Activated effector memory CD4-positive, alpha-beta T cell treated with anti-CD3 and anti-CD28 coated beads, Interleukin-2, amount 50 U/mL, for 16 hours (primary cell): ENCODE measurements at places on chromosomes 16 and 17.

DNA sequence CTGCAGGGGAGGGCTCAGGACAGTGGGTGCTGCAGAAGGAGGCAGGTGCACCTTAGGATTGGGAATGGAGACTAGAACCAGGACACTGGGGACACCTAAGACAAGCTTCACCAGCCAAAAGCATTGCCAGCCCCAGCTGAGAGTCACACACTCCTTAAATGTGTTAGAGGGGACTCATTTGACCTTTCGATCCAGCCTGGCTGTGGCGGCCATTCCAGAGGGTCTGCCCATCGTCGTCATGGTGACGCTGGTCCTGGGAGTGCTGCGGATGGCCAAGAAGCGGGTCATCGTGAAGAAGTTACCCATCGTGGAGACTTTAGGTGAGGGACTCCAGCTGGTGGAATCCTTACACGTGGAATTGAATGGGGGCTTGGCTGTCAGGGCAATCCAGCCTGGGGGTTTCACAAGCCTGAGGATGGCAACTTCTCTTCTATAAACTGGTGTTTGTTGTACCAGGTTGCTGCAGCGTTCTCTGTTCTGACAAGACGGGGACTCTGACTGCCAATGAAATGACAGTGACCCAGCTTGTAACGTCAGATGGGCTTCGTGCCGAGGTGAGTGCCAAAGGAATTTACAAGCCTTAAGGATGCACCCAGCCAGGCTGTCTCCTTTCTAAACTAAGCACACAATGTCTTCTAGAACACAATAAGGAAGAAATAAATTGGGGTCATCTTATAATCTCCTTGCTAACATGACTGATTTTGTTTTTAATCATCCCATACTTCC, 65.3 kb downstream of the MEAK7 start:
- no peak for DNase-seq

- DNase-seq: peak; percentile 45
Measured at GRCh38 chr17:36498560-36499300, 12.2 kb downstream of the ZNHIT3 start.

- DNase-seq: peak; percentile 63
Measured at GRCh38 chr16:50267151-50267631, 840 bp downstream of the ADCY7 start.

DNA sequence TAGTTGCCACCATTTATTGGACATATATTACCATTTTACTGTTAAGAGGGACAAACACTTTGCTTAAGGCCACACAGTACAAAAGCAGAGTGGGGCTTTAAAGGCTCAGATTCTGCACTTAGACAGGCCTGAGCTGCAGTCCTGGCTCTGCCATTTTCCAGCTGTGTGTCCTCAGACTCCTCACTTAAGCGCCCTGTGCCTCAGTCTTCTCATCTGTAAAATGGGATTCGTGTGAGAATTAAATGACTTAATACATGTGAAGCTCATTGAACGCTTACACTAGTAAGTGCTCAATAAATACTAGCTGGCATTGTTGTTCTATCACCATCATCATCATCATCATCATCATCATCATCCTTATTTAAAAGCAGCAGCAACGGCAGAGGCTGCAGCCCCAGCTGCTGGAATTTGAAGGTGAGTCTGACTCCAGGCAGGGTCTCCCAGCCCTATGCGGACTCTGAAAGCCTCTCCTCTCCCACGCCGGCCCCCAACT, 445 bp upstream of the CACNG5 start:
- DNase-seq: no peak

- no peak for DNase-seq
Measured at GRCh38 chr17:77436058-77436442, 295.3 kb downstream of the SEC14L1 start.

GRCh38 chr17:48440669-48441068, 10.7 kb upstream of the SKAP1 start:
- DNase-seq: no peak

DNA sequence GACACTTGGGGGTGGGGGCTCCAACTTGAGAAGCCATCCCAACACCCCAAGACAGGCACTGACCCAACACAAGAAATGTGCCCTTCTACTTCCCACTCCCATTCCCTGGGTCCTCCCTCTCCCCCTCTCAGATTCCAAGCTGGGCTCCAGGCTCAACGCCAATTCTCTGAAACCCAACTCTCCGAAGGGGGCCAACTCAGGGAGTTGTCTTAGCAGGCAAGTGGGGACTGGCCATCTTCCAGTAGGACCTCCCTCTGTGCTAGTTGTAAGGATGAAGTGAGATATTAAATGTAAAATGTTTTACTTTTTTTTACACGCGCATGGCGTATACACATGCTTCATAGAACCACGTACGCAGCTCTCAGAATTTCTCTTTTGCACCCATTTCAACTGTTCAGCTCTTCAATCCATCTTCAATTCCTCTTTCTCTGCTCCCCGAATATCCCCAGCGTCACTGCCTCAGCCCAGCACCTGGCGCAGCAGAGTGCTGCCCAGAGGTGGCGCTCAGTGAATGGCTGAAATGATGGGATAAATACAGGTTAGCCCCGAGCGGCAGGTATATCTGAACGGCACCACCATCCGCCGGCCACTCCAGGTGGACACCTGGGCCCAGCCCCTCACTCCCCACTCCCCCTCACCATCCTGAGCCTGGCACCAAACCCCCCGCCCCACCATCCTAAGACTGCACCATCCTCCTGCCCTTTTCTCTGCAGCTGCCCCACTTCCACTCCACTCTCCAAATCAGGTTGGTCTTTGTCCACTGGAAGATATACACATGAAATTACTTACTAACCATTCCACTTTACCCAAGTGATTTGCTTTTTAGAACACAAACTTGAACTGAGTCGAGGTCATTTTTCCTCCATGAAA, 43.9 kb upstream of the TNRC6C start:
- DNase-seq: no peak

GRCh38 chr17:50799582-50799981, 32.3 kb upstream of the ANKRD40CL start:
- DNase-seq: no peak

DNA sequence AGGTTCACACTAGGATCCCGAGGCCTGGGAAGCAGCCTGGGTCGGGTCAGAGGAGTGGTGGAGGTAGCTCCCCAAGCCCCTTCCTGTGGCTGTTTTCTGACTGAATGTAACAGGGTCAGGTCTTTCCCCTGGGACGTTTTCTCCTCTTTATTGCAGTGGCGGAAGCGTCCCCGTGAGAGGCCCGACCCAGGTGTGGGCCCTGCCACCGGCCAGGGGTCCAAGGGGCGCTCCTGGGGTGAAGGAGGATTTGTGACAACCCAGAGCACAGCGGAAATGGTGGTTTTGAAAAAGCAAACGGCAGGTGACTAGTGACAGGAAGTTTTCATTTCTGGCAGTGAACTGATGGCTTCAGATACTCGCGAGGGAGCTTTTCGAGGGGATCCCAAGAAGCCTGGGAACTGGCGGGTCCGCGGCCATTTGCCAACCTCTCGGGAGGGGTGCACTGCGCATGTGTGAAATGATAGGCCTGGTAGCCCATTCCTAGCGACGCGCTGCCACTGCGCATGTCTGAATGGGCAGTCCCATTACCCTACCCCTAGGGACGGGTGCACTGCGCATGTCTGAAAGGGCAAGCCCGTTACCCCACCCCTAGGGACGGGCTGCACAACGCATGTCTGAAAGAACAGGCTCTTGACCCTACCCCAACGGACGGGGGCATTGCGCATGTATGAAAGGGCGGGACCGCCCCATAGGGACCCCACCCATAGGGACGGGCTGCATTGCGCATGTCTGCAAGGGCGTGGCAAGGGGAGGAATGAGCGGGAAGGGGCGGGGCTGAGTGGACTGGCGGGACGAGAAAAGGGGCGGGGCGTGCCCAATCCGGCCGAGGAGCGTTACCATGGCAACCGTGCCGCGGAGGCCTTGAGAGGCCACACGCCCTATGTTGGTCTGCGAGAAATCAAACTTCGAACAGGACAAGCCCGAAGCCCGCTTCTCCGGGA, 1747.9 kb downstream of the TP53TG3F start:
- no peak for DNase-seq

DNA sequence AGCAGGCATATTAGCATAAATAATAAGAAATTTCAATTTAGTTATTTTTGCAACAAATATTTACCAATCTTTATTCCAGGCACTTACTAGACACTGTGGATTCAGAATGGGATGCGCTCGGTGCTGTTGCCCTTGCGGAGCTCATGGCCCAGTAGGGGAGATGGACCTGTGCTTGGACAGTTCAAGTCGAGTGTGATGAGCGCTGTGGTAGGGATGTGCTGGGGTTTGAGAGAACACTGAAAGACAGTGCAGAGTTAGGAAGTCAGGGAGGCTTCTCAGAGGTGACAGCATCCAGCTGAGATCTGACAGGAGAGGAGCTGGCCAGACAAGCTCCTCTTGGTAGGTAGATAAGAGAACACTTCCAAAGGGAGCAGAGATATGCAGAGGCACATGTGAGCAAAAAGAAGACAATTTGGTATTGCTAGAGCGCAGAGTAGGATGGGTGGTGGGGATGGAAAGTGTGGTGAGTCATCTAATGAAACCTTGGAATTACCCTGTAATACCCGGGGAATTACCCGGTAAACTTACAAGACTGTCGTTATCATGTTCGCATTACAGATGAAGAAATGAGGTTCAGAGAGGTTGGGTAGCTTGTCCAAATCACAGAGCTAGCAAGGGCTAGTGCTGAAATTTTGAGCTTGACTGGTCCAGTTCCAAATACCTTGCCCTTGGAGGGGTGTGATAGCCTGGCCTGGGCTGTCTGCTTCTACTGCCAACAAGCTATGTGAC, 298.1 kb upstream of the N4BP1 start:
- DNase-seq: no peak

DNA sequence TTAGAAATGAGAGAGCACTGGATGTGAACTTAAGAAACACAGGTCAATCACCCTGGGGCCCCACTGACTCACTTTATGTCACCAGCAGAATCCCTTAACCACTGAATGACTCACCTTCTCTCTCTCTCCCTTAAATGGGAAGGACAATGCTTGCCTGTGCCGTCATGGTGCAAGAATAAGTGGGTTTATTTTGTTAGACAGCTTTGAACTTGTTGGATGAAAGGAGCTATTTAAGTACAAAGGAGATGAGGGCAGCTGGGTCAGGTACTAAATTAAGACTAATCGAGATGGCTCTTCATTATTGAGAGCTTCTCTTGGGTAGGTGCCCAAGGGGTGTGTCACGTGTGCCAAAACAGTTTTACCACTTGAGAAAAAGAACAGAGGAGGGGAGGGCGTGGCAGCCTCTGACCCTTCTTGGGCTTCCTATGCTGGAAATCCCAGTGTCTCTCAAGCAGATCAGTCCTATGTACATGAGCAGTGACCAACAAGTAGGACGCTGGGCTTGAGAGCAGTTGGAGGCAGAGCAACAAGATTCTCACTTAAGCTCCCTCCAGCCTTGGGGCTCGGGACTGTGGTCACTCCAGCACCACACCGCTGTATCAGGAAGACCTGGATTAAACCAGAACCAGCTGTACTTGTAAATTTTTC, 6.7 kb upstream of the KRT31 start:
- peak; percentile 76 for DNase-seq

DNA sequence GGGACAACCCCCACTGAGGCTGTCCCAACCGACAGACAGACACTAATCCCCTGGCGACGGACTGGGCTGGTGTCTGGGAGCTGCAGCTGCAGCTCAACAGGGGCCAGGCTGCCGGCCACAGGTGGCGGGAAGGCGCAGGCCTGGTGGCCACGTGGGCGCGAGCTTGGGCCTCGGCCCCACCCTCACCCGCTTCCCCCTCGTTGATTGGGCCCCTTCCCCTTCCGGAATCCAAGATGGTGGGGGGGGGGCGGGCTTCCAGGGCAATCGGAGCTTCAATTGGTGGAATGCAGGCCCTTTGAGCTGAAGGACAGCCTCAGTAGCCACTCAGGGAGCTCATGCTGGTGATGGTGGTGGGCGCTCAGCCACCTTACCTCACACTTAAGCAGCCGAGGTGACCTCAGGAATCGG, 8.7 kb upstream of the TBX4 start:
- no peak for DNase-seq

- no peak for DNase-seq
Measured at GRCh38 chr16:26442321-26442720, 624.4 kb upstream of the C16orf82 start.

- no peak for DNase-seq
Measured at GRCh38 chr16:12695454-12695853, 108.2 kb downstream of the CPPED1 start.

DNA sequence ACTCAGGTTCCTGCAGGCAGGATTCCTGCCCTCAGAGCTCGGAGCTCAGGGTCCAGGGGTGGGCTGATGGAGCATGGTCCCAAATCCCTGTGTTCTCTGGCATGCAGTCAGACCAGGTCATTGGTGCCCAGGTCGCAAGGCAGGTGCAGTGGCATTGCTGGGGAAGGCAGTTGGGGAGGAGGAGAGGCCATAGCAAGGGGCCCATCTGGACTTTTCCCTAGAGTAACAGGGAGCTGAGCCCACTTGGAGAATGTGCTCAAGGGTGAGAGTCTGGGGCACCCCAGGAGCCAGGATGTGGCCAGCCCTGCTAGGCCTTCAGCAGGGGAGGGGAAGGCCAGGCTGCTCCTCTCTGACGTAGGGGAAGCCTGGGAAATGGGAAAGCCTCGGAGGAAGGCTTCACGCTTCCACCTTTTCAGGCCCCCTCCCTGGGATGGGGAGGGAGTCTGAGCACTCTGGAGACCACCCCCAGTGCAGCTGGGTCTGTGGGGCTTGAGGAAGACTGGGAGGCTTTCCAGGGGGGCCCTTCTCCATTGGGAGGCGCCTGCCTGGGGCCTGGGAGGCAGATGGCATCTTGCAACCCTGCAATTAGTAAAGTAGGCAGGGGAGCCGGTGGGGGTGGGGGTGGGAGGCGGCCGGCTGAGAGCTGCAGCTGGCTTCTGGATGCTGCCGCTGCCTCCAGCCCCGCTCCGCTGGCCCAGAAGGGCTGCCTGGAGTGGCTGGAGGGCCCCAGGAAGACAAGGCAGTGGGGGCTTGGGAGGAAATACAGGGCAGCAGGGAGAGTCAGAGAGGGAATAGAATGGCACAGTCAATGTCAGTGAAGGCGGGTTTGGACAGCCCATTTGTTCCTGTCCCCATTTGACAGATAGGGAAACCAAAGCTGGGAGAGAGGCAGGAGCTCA, 21.1 kb upstream of the DOK4 start:
- no peak for DNase-seq

GRCh38 chr16:30715750-30716445, 16.9 kb downstream of the SRCAP start:
- peak; percentile 70 for DNase-seq

GRCh38 chr17:80499961-80500665, 23.7 kb upstream of the NPTX1 start:
- DNase-seq: no peak
